ENCODE measurements at places on chromosomes 7 and 10.

DNA sequence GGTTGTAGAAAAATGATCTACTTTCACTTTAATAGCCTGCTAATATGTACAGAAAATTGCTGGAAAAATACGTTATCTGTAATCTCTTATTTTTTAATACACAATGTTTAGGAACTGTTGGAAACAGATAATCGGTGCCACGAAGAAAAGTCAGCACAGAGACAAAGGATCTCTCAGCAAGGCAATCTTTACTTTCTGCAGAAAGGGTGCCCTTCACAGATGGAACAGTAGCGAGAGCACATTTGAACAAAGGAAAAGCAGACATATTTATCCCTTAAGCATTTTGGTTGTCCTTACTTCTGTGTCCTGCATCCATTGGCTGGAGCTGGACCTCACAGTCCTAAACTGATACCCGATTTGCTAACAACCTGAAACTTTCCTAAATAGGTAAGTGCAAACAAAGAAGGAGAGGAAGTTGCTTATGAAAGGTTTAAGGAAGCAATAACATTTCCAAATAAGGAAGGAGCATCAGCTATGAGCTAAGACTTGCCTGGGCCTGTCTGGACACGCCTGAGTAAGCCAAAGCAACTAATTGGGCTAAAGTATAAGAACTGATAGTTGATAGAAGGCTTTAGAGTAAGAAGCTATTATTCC lies 640.0 kb downstream of the SH2D4B start:
- no peak for DNase-seq

DNA sequence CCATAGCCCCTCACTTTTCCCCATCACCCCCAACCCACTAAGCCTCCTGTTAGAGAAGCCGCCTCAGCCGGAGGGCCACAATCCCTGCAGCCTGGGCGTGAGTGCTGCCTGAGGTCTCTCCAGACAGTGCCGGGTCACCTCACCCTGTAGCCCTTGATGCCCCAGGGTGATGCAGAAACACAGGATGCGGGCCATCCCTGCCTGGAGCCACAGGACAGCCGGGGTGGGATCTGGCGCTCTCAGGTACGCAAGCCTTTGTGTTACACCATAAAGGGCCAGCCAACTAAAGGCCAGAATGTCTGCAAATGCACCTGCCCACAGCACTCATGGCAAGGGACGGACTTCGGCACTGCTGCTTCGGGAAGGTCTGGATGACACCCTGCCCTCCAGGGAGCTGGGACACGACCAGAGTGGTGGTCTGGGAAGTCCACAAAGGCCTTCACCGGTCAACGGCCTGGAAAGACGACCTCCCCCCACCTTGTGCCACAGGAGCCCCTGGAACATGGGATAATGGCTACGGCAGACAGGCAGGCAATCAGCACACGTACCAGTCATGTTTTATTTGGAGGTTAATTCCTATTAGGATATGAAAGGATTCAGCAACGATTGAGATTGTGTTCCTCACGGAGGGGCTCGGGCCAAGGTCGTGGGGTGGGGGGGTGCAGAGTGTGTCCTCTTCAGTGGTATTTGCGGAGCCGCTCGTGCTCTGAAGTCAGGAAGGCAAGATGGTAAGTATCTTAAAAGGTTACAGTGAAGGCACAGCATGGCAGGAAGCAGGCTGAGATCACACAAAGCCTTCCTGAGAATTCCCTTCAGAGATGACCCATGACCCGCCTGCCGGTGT lies 8.1 kb downstream of the ATP5MF start:
- DNase-seq = no peak

DNA sequence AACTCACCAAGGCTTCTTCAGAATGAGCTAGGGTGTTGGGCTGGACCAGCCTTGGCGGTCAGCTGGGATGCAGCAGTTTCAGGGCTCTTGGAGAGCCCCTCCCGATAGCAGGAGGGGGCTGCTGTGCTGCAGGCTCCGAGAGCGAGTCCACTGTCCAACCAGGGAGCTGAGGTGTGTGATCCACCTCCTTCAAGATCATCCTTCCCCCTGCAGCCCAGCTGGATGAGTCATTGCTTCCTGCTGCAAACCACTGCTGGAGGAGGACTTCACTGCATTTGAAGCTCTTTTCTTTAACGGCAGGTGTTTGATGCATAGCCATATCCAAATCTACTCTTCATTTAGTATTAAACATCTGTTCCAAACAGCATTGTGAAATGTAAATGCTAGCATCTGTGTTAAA lies 54.2 kb upstream of the EBF3 start:
- no peak for DNase-seq

- DNase-seq = no peak
Observed at GRCh38 chr7:149478754-149479153, 17.9 kb upstream of the ZNF777 start.

GRCh38 chr10:86583983-86584382 lies 62.4 kb upstream of the WAPL start:
- DNase-seq = no peak

DNA sequence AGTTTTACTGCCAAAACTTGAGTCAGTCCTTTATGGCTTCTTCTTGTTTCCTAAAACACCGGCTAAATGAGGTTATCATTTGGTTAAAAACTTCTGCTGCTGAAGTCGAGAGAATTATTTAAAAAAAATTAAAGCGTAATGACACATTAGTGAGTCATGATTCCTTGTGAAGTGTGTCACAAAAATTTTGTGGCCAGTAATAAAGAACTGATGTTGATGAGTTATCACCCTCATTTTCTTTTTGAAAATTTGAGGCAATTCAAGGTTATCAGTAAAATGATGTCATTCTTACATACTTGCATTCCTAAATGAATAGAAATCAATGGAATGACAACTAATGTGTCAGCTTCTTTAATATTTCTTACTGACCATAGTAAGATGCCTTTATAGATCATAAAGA lies 427.4 kb downstream of the SORCS3 start:
- DNase-seq = no peak

DNA sequence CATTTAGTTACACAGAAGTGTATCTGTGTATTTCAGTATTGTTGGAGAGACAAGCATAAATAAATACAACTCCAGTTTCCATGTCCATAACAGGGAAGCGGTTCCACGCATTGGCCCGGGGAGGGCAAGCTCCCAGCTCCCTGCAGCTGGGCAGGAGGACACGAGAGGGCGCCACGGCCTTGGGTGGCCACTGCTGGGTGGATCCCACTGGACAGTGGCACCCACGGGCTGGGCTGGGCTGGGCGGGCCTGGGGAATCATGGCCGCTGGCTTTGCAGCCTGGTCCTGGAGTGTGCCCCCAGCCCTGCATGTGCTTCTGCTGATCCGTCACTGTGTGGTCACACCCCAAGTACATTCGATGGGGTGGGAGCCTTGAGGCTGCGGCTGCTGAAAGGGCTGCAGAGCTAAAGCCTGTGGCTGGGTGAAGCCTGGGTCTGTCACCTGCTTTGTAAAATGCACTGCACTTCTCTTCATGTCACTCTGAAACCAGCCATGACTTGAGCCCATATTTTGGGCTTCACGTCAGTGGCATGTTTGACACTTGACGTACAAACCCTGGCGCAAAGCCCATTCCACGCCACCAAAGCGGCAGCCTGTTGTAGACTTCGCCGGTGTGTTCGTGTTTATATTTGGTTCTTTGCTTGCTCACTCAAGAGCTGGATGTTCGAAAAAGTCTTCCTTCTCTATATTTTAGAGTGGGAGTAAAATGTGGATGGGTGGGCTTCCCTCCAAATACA lies 27.5 kb downstream of the LRRC27 start:
- no peak for DNase-seq

- no peak for DNase-seq
Observed at GRCh38 chr7:157006205-157006747, 4.2 kb downstream of the MNX1 start.

GRCh38 chr7:92279396-92280031 lies 33.7 kb downstream of the ANKIB1 start:
- no peak for DNase-seq

DNA sequence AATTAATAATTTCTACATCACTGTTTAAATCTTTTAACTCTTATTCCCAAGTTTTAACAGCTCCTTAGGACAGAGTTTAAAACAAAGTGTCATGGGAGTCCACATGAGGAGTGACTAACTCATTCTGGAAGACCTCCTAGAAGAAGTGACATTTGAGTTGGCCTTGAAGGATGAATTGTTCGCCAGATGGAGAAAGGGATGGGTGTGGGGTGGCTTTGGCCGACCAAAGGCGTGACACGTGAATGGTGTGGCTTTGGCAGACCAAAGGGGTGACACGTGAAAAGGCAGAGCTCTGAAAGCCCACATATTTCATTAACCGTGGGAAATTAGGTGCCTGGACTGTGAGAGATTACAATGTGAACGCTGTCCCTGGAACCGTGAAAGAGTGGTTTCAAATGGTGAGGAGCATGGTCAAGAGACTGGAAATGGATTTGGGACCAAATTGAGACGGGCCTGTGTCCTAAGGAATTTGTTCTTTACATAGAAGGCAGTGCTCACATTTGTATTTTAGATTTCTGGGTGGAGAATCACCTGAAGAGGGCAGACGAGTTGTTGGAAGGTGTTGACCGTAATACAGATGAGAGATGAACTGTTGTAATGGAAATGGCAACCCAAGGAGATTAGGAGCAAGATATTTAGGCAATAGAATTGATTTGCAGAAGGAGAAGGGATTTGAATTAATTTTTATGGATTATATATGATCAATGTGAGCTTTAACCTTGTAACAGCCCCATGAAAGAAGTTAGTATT lies 228.1 kb downstream of the BICC1 start:
- DNase-seq = no peak

- DNase-seq = no peak
Observed at GRCh38 chr10:95278061-95278988, 12.5 kb downstream of the PDLIM1 start.

DNA sequence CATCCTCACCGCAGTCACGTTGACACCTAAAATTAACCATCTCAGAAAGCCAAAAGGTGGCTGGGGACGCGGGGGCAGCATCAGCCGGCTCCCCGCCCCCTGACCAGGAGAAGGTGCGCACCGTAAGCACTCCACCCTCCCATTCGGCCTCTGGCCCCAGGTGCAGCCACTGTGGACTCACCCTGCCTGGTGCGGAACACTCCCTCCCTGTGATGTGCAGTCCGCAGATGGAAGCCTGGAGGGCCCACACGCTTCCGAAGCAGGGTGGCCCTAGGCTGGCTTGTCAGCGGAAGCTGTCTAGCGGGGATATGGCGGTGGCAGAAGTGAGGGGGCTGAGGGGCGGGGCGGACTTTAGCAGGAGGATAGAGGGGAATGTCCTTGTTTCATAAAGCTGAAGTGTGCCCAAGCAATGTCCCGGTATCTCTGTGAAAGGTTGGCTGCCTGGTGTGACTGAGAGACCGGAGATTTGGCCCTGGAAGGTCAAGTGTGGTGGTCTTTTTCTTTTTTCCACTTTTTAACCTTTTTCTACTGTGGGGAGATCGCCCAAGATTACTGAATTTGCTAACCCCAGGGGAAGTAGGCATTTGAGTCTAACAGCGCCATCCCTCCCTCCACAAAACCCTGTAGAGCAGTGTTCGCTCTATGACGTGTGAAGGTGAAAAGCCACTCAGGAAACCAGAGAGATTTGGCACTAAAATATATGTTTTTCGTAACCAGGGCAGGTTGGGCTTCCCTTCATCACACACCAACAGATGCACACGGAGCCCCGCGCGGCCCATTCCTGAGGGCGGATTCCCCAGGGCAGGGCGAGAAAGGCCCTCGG lies 74.7 kb downstream of the CXCL12 start:
- DNase-seq = no peak

DNA sequence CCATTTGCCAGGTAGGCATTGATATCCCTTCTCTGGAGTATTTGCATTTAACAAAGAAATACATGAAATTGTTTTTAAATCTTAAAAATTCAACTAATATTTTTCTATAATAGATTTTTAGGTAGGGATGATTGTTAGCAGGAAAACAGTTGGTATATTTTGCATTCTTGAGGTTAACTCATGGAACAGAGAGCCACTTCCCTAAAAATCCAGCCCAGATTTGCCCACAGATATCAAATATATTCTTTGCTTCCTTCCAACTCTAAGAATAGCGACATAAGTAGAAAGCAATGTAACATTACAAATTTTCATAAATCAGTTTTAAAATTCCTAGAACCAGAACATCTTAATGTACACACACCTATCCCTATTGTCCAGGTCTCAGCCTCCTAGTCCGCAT lies 45.0 kb upstream of the ANLN start:
- DNase-seq = no peak

- DNase-seq = no peak
Observed at GRCh38 chr10:61989995-61990760, 88.7 kb downstream of the ARID5B start.

DNA sequence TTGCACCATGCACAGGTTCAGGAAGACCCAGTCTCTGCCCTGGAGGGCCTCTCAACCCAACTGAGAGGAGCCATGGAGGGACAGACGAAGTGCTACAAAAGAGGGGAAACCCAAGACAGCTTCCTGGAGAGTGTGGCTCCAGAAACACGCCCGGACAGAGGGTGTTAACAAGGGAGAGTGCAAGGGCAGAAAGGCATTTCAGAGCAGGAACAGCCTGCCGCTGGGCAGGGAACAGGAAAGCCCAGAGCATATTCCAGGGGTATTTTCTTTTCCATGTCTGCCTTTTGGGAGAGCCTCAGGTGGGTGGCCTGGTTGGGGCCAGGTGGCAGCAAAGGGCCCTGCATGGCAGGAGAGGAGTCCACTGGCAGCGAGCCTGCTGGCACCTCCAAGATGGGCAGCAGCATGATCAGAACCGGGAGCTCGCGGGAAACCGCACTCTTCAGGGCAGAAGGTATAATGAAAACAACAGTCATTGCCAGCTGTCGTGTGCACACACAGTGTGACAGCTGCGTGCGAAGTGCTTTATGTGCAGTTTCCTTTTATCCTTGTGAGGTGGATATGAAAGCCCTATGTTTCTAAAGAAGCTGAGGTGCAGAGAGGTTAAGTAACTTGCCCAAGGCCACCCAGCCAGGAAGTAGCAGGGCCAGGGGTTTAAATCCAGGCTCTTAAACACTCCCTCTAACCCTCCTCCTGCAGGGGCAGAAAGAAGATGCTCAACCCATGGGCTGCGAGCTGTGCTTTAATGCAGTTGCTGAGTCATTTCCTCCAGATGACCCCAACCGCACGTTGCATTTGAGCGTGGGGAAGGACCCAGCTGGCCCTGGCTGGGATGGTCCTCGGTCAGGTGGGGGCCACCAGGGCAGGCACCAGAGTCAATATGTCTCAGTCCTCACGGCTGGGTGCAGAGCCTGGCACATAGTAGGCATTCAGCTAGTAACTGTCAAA lies 128.6 kb downstream of the OAT start:
- DNase-seq = no peak

- DNase-seq = no peak
Observed at GRCh38 chr7:50145801-50146338, 52.8 kb upstream of the ZPBP start.

DNA sequence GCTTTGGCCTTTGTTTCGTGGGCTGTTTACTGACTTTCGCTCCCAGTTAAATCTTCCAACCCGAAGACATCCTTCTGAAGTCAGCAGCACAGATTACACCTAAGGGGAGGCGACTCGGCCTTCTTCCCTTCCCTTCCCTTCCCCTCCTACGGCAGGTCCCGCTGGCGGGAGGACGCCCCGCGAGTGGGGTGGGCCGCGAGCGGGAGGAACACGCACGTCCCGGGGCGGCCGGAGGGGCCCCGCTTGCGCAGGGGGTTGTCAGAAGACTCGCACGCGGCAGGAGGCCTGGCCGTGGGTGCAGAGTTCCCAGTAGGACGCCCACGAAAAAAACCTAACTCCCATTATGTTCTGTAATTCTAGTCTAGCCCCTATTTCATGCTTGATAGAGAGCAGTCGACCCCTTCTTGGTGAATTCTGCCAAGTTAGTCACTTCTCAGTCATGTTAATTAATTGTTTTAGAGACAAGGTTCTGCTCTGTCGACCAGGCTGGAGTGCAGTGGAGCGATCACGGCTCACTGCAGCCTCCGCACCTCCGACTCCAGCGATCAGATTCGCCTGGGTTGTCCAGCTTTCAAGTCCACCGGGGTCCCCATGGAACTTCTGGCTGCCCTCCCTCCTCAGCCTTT lies 19.2 kb upstream of the ZNF32 start:
- DNase-seq = no peak

GRCh38 chr7:34011017-34011695 lies 105.8 kb downstream of the BMPER start:
- DNase-seq = no peak

All from stimulated activated CD8-positive, alpha-beta memory T cell treated with anti-CD3 and anti-CD28 coated beads, Interleukin-15, amount 100 ng/mL, for 48 hours (primary cell).